ELR (cell line): ENCODE measurements at places on chromosomes 11 and 22.
A peak's percentile ranks its signal among the peaks of the same experiment; 100 is the strongest.

DNA sequence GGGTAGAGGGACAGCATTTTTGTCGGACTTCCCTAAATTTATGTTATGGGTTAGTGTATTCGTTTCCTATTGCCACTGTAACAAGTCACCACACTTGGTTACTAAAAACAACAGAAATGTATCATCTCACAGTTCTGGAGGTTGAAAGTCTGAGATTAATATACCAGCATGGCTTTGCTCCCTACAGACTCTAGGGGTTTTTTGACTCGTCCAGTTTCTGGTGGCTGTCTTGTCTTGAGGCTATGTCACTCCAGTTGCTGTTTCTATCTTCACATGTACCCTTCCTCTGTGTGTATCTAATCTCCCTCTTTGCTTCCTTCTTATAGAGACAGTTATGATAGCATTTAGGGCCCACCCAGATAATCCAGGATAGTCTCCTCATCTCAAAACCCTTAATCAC is 9.1 kb upstream of the CCDC179 start:
- DNase-seq, result no peak

GRCh38 chr11:2547806-2548205 is 103.0 kb downstream of the KCNQ1 start:
- no peak for DNase-seq

GRCh38 chr11:24738972-24739371 is 242.1 kb downstream of the LUZP2 start:
- DNase-seq, result no peak

- no peak for DNase-seq
Observed at GRCh38 chr22:42928969-42929837, 72.1 kb upstream of the ARFGAP3 start.

DNA sequence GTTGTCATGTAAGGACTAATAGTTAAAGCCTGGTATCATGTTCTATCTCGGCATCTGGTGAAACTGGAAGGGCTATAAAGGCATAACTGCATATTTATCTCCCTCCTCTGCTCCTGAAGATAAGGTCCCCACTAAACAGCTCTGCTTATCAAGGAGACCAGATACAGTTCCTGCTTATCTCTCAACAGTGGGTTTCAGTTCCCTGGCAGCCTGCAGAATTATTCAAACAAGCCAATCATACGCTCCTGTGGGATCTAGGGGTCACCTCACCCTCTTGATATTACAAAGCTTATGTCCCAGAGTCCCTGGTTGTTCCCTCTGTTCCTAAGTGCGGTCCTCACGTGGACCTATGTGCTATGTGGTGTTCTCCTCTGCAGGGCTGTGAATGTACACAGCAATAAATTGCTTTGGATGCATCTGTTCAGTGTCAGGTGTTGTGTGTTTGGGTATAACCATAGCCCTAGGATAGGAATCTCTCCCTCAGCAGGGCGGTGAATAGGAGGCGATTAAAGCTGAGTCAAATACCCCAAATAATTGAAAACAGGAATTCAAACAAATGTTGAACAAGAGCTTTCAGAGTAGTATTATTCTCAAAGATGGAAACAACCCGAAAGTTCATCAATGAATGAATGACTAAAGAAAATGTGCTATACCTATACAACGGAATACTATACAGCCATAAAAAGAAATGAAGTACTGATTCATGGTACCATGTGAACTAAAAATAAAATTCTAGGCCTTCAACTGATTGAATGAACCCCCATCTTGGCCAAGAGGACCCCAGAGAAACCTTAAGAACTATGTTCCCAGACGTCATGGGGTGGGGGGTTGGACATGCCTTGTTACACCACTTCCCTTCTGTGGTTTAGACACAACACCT is 3.1 kb upstream of the OOSP4A start:
- no peak for DNase-seq

DNA sequence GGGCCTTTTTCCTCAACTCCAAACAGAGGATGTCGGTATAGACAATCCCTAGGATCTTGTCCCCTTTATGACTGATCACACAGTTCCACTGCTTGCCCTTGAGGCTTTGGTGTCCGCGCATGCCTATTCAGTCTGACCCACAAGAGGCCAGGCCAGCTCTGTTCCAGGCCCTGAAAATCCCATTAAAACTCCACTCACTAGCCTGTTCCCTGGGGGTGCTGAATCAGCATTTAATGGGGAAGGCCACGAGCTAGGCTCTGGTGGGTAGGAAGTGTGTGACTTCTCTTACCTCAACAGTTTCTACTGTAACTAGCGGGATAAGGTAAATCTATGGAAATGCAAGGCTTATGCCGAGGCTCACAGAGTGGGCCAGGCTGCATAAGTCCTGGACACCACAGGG is 117.7 kb downstream of the PTPRJ start:
- DNase-seq, result no peak

- DNase-seq, result no peak
Observed at GRCh38 chr11:71170624-71171423, 81.6 kb downstream of the SHANK2 start.

- peak; percentile 68 for DNase-seq
Observed at GRCh38 chr11:94880216-94880615, 93.1 kb downstream of the CWC15 start.

DNA sequence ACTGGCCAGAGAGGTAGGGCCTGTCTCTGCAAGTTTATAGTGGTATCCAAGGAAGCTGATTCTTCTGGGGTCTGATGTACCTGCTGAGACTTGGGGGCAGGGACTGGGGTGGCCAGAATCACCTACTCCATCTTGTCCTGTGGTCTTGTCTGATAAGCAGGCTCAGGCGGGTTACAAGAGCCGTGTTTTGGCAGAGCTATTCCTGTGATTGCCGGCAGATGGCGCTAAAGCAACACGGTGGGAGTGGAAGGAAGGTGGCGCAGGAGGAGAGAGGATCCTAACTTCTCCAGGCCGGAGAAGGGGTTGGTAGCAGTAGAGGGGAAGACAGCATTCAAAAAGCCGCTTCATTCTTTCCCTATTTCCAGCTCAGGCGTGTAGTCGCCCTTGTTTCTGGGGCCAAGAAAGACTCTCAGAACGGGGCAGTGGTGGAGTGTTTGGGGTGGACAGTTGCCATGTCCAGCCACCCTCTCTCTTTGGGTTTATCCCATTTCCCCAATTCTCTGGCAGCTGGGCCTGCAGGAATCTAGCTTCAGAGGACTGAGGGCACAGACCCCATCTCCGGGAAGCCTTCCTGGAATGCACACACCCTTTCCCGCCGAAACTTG is 15.1 kb downstream of the CHRM1 start:
- DNase-seq, result peak; percentile 77

DNA sequence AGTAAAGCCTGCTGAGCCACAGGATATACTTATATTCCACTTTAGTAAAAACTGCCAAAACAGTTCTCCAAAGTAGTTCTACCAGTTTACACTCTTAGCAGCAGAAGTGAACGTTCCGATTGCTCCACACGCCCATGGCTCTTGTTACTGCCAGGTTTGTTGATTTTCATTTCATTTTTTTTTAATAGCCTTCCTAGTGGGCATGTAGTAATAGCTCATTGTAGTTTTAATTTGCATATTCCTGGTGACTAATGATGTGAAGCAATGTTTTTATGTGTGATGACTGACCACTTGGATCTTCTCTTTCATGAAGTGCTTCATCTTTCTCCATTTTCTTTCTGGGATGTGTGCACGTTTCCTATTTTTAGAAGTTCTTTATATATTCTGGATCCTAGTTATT is 4.8 kb upstream of the C11orf97 start:
- peak; percentile 38 for DNase-seq

DNA sequence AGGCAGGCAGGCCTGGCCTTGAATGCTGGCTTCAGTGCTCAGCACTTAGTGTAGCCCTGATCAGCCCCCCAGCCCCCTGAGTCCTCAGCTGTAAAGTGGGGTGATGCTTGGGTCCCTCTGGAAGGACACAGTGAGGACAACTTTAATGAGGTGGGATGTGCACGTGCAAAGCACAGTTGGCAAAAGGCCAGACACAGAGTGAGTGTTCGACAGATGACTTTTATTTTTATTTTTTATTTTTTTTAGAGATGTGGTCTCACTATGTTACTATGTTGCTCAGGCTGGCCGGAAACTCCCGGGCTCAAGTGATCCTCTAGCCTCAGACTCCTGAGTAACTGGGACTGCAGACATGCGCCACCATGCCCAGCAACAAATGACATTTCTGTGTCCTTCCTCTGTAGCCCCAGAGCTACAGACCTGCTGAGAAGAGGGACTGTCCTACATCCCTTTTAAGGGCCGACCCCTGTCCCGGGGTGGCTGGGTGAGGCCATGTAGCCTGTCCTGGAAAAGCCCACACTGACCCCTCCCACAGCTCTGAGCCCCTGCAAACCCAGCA is 6.9 kb upstream of the C11orf96 start:
- DNase-seq, result no peak

DNA sequence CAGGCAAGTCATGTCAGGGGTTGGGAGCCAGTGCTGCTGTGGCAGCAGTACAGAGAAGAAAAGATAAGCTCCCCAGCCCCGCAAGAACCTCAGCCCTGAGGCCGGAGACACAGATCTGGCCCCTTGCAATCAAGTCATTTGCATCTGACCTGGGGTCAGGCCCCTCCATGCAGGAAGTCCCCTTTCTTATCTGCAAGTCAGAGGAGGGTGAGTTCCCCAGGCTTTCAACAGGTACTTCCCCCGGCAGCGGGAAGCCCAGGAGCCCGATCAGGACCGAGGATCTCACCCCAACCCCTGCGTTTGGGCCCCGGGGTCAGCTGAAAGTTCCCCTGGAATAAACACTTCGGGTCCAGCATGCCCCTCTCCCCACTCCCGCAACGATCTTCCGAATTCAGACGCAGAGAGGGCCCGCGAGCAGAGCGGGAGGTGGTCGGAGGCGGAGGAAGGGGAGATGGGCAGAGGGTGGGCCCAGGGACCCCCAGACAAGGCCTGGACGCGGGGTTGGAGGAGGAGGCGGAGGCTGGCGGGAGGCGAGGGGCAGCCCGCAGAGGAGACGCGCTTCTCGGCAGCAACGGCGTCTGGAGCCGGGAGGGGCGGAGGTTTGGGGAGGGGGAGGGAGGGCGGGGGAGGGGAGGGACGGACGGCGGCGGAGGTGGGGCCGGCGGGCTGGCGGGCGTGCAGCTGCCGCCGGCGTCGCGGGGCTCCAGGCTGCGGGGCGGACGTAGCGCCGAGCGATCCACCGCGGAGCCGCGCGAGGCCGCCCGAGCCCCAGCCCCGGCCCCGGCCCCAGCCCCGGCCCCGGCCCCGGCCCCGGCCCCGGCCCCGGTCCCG is at the start of gene TSPAN18:
TSPAN18 (plus strand) TSS at position 680 of the 831 bp plus-strand sequence. CDS start 179,455 bp downstream, outside the sequence.
- DNase-seq, result no peak

GRCh38 chr11:120061761-120062560 is 76.0 kb downstream of the TRIM29 start:
- DNase-seq, result no peak

DNA sequence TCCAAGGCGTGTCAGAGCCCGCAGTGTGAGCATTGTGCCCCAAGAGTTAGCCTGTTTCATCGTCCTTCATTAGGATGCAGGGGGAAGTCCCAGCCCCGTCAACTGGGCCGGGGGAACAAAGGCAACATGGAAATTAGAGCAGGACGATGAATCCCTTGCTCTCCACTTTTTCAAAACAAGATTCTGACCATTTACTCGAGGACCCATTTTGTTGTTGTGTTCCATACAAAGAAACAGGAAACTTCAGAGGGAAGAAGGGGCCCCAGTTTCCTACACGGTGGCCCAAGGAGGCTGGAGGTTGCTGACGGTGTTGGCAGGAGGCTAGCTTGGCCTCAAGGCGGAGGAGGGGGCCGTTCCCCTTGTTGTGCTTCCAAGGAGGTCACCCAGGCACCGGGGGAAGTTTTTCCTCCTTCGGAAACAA is 44.0 kb upstream of the SLC1A2 start:
- no peak for DNase-seq

- DNase-seq, result no peak
Observed at GRCh38 chr22:48553119-48553518, 1274.6 kb downstream of the BRD1 start.

- no peak for DNase-seq
Observed at GRCh38 chr22:42719133-42719532, 1.5 kb downstream of the A4GALT start.
